ENCODE measurements at places on chromosomes 2 and 18.

DNA sequence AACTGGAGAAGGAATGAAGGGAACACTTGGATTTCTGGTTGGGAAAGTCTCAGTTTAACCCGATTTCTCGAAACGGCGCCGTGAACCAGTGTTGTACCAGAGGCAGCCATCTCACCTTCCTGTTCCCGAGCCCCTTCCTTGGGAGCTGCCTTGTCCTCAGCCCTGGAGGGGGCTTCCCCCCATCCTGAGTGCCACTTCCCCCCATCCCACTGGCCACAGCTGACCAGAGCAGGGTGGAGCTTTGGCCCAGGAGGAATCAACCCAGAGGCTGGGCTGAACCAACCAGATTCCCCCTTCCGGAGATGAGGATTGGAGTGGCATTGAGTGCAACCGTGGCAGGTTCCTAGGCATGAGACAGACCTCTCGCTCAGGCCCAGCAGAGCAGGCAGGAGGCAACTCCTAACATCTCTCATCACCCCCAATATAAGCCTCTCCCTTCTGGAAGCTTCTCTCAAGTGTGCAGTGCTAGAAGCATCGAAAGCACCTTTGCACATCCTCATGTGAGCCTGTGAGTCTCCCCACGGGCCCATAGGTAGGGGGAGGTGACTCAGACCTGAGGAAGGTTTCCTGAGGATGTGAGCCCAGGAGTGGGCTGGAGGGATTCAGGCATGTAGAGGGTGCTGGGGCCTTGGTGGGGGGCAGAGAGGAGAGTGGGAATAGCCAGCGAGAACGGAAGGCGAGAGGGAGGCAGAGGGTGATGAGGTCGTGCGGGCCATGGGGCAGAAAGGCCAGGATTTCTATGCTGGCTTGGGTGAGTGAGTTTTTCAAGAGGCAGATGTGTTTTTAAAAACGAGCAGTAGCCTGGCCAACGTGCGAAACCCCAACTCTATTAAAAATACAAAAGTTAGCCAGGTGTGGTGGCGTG lies 11.9 kb downstream of the NGEF start:
- DNase-seq, result no peak

DNA sequence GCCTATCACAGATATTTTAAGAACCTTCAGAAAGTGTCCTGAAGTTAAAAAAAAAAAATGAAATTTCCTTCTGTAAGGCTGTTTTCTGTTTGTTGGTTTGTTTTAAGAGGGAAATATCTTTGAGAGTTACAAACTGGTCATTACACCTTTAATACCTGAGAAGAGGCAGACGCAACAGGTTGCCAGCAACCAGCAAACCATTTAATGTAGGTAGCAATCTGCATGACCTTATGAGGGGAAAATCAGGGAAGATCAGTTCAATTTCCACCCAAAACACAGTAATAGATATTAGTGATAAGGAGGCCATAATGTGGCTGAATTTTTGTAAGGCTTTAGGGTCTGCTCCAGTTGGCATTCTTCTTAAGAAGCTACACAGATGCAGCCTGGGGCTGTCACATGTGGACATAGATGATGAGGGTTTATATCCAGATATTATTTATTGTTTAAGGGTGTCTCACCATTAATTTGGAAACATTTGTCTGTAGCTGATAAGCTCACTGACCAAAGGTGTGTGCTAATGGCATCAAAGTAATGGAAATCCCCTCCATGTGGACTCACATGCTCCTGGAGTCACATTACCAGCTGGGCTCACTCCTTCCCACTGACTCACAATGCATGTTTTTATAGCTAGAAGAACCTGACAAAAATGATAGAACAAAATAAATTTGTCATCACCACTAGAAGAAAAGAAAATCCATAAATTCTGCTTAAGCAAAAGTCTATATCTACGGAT lies 83.5 kb upstream of the DTNA start:
- no peak for DNase-seq

GRCh38 chr18:32019251-32019948 lies 775 bp downstream of the RNF125 start:
- peak; percentile 81 for DNase-seq

GRCh38 chr2:23636426-23636825 lies 251.4 kb downstream of the KLHL29 start:
- DNase-seq, result no peak

- DNase-seq, result no peak
Measured at GRCh38 chr2:235511187-235511661, 17.4 kb downstream of the AGAP1 start.

- no peak for DNase-seq
Measured at GRCh38 chr2:54949431-54949830, 100.8 kb downstream of the RTN4 start.

DNA sequence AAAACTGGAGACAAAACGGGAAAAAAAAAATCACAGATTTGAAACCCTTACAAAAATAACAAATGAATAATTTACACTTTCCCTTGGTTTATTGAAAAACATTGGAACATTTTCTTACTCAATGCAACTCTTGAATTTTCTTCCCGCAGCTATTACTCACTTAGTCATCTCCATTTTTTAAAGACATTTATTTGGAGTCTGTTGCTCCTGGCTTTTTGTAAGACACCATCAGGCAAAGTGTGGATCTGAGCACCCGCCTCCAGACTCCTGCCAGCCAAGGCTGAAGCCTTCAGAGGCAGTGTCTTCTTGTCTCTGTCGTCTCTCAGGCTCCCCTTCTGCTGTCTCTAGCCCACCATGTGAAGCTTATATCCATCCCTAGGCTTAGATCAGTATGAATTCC lies 46.2 kb downstream of the TRIB2 start:
- no peak for DNase-seq

- DNase-seq, result no peak
Measured at GRCh38 chr2:219455581-219455980, 20.9 kb downstream of the SPEG start.

- no peak for DNase-seq
Measured at GRCh38 chr2:68418855-68419254, 48.2 kb downstream of the FBXO48 start.

DNA sequence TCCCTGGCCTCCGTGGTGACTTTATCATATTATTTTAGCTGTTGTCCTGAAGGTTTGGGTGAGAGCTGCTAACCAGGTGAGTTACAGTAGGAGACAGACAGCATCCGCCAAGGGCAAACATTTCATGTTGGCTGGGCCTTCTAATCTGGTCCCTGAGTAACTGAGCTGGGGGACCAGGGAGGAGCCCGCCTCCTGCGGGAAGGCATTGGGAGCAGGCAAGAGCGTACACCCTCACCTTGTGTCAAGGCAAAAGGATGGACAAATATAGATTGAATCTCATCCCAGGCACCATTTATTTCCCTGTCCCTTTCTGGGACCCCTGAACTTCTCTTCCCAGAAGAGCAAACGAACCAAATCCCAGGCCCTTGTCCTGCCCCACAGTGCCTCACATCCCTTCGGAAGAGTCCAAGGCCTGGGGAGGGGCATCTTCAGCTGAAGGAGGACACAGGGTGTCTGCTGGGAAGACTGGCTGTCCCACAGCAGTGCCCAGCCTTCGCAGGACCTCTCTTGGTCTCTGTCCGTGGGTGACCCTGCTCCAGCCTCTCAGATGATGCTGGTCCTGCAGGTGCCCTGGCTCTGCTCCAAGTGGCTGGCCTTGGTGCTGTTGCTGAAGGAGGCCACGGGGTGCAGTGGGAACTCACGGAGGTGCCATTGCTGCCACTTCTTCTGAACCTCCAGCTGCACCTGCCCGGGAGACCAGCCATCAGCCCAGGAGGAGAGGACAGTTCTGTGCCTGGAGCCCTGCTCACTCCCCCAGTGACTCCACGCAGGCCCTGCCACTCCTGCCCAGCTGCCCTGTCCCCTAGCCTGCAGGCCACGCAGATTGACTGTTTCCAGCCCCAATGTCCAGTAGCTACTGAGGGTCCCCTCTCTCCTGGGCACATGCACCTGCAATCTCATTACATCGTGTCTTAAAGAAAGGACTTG lies 8.2 kb downstream of the TMEM37 start:
- DNase-seq, result peak; percentile 50

GRCh38 chr18:73990258-73990657 lies 157.4 kb downstream of the FBXO15 start:
- no peak for DNase-seq

GRCh38 chr2:287471-287885 lies 413 bp downstream of the ALKAL2 start:
- DNase-seq, result no peak

DNA sequence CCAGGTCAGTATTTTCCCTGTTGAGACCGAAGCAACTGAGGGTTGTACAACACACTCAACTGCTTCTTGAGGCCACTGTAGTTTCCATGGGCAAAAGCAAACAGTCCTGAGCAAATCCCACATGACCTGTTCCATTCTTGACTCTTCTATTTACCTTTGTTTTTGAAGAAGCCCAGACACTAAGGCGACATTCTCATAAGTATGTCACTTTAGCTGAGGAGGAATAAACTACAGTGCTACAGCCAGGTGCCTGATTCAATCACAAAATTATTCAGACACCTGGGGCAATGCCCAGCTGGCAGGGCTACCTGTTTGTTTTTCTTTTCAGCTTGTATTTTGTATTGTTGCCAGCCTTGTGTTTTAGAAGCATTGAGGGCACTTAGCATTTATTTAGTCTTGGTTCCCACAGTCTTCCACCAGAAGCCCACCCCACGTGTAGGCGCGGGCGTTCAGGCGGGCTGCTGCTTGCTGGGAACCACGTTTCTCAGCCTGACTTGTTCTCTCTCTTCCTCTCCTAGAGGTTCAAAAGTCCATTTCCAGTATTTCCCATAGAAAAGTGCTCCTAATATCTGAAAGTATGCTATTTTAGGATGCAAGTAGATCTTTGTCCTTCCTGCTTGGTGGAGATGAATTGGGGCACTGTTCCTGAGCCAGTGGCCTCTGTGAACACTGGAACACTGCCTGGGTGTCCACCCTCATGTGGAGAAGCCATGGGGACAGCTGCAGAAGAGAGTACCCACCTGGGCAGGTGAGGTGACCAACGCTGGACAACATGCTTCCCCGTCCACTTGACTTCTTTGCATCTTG lies 99.0 kb upstream of the COPS8 start:
- no peak for DNase-seq
